ENCODE measurements at places on chromosomes 6 and 20.

DNA sequence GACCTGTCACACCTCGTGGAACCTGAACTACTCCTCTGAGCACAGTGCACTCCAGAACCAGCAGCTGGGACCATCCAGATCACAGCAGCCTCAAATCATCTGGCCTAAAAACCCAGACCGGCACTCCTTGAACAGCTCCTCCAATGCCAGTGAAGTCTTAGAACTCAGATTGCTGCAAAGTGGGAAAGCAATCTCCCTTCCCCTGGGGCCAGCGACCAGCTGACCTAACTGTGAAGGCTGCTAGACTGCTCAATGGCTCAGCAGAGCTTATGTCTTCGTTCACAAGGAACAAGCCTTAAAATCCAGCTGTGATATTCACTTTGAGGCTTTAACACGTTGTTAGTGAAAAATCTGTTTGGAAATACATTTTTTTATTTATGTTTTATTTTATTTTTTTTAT, 243.2 kb downstream of the ANKRD60 start:
- DNase-seq = no peak

DNA sequence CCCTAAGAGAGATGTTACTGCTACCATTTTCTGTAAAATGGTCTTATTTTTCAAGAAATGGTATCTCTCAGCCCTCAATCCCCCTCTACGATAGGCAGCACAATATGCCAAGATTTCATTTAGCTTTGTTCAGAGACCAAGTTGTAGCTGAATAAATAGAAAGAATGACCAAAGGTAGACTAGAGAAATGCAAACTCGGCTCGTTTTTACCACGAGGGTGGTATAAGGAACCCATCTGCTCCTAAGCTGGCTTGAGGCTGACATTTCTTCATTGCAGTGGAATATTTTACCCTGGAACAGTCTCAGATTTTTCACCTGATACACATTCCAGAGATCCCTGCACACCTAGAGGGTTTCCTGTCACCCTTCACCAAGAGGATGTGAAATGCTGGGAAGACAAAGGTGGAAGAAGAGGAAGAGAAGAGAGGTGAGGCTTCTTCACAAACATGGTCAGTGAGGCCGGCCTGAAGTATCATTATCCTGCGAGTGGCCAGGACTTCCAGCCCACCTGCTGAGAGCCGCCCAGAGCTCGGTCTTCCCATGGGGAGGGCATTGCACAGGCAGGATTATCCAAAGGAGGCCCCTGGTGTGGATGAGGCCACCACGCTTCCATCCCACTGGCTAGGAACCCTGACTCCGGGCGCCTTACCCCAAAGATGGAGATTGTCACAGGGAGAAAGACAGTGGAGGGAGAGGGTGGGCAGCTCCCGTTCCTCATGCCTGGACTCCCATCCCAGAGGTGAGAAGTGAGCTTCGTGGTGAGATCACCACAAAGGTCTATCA, 57.1 kb upstream of the AFDN start:
- DNase-seq = no peak

DNA sequence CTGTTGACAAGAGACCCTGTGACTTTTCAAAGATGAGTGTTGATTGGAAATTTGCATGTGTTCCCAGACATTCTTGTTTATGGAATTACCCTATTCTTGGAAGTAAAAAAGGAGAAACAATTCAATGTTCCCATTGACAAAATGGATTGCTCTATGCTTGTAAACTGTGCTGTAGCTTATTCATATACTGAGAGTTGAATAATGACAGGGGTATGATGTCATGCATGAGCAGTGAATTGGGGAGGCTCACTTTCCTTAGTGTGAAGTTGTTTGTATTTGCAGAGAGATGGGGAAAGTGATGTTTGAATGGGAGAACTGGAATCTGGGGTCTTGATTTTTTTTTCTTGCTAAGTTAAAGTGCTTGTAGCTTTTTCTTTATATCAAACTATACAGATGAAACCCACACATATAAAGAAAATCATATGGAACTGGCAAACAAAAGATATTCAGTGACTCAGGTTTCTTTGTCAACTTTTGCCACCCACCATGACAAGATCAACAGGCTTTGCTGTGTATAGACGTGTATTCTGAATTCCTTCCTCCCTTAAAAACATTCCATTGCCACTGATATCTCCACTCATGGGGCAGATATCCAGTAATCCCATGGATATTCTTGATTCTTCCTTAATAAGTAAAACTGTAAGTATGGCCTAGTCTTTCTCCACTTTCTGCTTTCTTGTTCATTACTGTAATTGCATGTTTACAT, 97.8 kb upstream of the JAG1 start:
- DNase-seq = no peak

- DNase-seq = no peak
Observed at GRCh38 chr6:129235167-129236000, 352.4 kb downstream of the LAMA2 start.

DNA sequence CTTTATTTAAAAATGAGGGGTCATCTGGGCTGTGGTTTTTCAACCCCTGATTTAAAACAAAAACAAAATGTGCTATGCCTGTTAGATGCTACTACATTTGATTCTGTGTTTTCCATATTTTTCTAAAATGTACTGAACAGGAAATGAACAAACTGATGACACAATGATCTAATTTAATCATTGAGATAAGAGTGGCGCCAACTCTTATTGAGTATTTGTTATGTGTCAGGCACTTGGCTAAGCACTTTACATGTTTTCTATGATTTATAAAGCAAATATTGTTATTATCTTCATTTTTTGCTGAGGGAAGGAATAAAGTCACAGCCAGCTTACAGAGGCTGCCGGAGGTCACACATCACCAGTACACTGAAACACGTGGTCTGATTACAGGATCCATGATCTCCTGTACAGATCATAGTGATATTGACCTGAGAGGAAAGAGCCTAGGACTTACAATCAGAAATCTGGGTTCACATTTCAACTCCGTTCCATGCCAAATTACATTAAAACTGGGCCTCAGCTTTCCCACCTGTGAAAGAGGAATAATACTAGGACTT, 166.7 kb downstream of the ESR1 start:
- DNase-seq = no peak

DNA sequence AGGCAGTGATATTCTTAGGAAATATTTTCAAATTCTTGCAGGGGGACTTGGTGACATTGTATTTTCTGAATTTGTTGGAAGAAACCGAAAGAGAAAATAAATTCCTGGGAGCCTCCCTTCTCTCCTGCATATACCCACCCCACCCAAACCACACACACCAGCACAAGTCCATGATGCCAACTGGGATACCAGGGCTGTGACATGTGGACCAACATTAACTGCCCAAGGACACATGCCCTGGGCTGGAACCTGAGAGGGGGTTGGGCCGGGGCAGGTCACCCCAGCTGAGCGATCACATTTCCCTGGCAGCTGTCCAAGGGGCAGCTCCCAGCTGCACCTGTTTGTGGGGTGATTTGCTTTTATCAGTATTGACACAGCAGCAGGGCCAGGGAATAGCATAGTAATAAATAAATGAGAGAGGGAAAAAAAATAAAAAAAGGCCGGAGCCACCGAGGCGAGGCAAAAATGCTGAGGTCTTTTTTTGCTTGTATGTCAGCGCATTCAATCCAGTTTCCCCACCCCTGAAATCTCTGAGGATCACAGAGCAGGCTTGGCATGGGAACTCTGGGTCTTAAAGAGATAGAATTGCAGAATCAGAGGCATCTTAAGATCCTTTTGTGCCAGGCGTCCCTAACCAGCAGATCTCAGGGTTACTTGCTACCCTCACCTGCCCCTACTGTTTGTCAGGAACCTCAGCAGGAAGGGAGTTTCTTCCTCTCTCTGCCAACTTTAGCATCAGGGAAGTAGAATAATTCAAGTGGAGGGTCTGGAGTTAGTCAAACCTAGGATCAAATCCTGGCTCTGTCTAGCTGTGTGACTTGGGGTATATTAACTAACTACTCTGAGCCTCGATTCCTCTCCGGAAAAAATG, 66.5 kb upstream of the PIM1 start:
- no peak for DNase-seq

GRCh38 chr20:21361266-21361665, 36.1 kb downstream of the NKX2-4 start:
- no peak for DNase-seq

DNA sequence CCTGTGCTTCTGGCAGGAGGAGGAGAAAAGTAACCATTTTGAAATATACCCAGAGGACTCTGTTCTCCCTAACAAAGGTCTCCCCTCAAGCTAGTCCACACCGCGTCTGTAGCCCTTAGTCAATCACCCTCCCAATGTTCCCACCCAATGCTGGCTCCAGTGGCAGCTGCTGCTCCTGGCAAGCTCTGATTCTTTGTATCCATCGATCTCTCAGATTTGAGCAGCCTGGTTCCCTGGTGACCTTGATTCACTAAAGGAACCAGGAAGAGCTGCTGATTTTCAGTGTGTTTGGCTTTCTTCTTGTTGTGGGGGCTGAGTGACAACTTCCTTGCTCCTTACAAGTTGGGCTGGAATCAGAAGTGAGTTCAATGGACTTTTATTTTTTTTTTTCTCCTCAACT, 68.5 kb downstream of the FOXC1 start:
- DNase-seq = no peak

- no peak for DNase-seq
Observed at GRCh38 chr6:56831334-56831733, 123.6 kb upstream of the BEND6 start.

GRCh38 chr6:157792671-157793070, 30.4 kb upstream of the SNX9 start:
- no peak for DNase-seq

Data from activated CD8-positive, alpha-beta memory T cell treated with anti-CD3 and anti-CD28 coated beads for 4 hours (primary cell).